ENCODE measurements at places on chromosomes 3 and 15.

DNA sequence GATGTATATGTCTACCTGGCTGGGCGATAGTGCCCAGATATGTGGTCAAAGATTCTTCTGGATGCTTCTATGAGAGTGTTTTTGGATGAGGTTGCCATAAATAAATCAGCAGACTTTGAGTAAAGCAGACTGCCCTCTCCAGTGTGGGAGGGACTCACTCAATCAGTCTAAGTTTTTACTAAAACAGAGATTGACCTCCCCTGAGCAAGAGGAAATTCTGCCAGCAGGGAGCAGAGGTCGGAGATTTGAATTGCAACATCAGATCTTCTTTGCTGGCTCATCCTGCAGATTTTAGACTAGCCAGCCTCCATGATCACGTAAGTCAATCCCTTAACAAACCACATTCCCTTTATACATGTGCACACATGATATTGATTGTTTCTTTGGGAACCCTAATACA lies 300.9 kb downstream of the MCTP2 start:
- DNase-seq: no peak

DNA sequence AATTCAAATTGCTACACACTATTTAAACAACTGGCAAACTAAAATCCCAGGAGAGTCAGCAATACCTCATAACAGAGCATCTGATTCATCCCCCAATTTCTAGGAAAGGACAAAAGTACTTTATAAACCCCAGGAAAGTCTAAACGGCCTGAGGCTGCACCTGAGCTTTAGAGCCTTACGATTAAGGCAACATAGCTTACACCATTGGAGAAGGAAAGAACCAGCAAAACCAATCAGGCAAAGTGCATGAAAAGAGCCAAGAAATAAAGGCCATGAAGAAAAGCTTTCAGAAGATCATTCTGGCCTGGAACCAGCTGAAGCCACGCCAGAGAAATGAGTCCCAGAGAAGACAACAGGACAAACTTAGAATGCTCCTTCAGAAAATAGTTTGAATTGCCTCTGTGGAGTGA lies 48.1 kb downstream of the PTPN9 start:
- peak; percentile 13 for DNase-seq

DNA sequence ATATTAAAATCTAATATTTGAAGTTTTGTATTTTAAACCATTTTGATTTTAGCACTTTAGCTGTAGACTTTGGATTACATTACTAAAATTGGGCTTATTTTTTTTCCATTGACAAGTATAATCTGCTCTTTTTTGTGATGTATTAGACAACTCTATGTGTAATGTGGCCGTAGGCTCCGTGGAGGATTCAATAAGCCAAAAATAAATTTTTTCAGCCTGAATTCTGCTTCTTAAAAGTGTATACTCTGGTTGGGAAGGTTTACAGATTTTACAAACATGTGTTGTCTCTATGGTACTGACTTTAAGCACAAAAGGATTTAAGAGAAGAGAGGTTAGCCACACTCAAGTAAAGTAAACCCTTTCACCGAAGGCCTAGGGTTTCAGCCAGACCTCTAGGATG lies 110.8 kb downstream of the PLCL2 start:
- DNase-seq: no peak

- no peak for DNase-seq
These were observed 40.5 kb downstream of the KLF13 start for GRCh38 chr15:31367021-31367729.

GRCh38 chr3:71195492-71195891 lies 388.0 kb downstream of the FOXP1 start:
- DNase-seq: no peak

GRCh38 chr3:279325-279724 lies 82.8 kb downstream of the CHL1 start:
- DNase-seq: no peak

All from C1 segment of cervical spinal cord (tissue), 14 donors.